Heart left ventricle (tissue), 16 donors: ENCODE measurements at places on chromosomes 1 and 21. TPM values are rescaled to one million over a fixed set of nuclear protein-coding genes. Genes with fewer than 3 reads are reported as not detected.

Gene TFF3
- 2.1 TPM for total RNA-seq

Gene MYOG
- total RNA-seq, result not detected

Gene C1orf141
- total RNA-seq, result not detected

GRCh38 chr1:228457017-228457395 lies 30.2 kb upstream of the RNF187 start:
- H3K4me3 ChIP-seq, result peak overlapping the region; percentile 31
- H3K4me1 ChIP-seq, result no peaks in the 10 kb centered on the region
- DNase-seq, result no peak
- no peaks in the 10 kb centered on the region for H3K36me3 ChIP-seq
- H3K27ac ChIP-seq, result peak overlapping the region; percentile 86

- peak within 1 kb of the TSS; percentile 50 for H3K4me3 ChIP-seq
- no peaks in the 10 kb centered on the region for H3K4me1 ChIP-seq
- H3K27ac ChIP-seq, result no peak within 1 kb of the TSS
- DNase-seq, result no peak
- peaks cover 12% of the 10 kb centered on the region for H3K27me3 ChIP-seq
These were observed at the start of gene ITGB2 for GRCh38 chr21:44920694-44921604. TSS of gene ITGB2 (minus strand) at chr21:44920899. CDS start at chr21:44910782, 10,117 bp downstream.

- H3K27ac ChIP-seq, result no peak overlapping the region
- H3K4me3 ChIP-seq, result no peak overlapping the region
- H3K27me3 ChIP-seq, result peaks cover 26% of the 10 kb centered on the region
- no peaks in the 10 kb centered on the region for H3K36me3 ChIP-seq
- H3K4me1 ChIP-seq, result no peaks in the 10 kb centered on the region
- no peak for DNase-seq
These were observed 3.7 kb upstream of the IGSF9 start for GRCh38 chr1:159949123-159949522.

- H3K27ac ChIP-seq, result no peak overlapping the region
- no peaks in the 10 kb centered on the region for H3K27me3 ChIP-seq
- H3K4me3 ChIP-seq, result no peak overlapping the region
- peaks cover 16% of the 10 kb centered on the region for H3K4me1 ChIP-seq
- H3K36me3 ChIP-seq, result no peaks in the 10 kb centered on the region
- DNase-seq, result no peak
These were observed 12.4 kb upstream of the ATP1A1 start for GRCh38 chr1:116360429-116361173.

GRCh38 chr1:52662645-52663313 lies 29.8 kb downstream of the SHISAL2A start:
- H3K27me3 ChIP-seq, result no peaks in the 10 kb centered on the region
- no peak overlapping the region for H3K27ac ChIP-seq
- H3K36me3 ChIP-seq, result no peaks in the 10 kb centered on the region
- no peaks in the 10 kb centered on the region for H3K4me1 ChIP-seq
- no peak overlapping the region for H3K4me3 ChIP-seq
- no peak for DNase-seq
